ENCODE measurements at places on chromosomes 1 and 21.

GRCh38 chr1:27388337-27389005 is 4.0 kb upstream of the GPR3 start:
- peak; percentile 56 for DNase-seq

DNA sequence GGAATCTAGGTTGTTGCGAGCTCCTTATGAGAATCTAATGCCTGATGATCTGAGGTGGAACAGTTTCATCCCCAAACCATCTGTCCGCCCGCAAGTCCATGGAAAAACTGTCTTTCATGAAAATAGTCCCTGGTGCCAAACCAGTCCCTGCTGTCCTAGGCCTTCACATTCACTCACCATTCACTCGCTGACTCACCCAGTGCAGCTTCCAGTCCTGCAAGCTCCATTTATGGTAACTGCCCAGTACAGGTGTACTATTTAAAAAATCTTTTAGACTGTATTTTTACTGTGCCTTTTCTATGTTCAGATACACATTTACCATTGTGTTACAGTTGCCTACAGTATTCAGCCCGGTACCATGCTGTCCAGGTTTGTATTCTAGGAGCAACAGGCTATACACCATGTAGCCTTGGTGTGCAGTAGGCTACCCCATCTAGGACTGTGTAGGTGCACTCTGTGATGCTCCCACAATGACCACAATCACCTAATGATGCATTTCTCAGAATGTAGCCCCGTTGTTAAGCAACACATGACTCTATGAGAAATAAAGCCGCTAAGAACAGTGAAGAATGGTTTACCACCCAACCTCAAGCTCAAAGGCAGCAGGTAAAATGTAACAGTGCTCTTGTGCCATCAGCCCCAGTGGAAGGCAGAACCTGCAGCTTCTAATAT is 2.4 kb downstream of the ECHDC2 start:
- no peak for DNase-seq

GRCh38 chr1:180926164-180926981 is 13.7 kb downstream of the KIAA1614 start:
- no peak for DNase-seq

DNA sequence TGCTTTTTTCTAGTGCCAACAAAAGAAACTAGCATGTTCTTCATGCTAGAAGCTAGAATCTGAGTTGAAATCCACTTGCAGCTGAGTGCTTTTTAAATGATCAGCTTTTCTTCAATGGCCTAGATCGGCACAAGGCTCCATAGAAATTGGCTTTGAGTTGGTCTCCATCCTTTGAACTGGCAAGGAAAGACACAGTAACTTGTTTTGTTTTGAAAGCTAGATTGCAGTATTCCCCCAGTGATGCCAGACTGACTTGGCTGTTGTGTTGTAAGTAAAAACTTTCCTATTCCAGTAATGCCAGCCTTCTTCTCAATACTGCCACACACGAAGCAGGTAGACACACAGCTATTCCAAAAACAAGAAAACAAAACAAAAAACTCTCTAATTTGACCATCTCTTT is 139.1 kb downstream of the FMN2 start:
- no peak for DNase-seq

GRCh38 chr21:43190544-43190943 is 21.7 kb downstream of the CRYAA start:
- DNase-seq, result no peak

DNA sequence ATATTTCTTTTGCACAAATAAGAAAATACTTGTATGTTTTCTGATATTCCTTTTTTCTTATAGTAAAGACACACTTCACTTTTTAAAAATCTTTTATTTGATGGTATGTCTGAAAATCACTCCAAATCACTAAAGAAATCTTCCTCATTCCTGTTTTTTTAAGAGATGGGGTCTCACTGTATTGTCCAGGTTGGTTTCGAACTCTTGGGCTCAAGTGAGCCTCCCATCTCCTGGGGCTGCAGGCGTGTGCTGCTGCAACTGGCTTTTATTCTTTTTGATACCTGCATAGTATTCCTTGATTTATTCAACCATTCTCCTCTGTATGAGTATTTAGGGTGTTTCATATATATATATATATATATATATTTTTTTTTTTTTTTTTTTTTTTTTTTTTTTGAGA is 88.1 kb downstream of the OSBPL9 start:
- no peak for DNase-seq

DNA sequence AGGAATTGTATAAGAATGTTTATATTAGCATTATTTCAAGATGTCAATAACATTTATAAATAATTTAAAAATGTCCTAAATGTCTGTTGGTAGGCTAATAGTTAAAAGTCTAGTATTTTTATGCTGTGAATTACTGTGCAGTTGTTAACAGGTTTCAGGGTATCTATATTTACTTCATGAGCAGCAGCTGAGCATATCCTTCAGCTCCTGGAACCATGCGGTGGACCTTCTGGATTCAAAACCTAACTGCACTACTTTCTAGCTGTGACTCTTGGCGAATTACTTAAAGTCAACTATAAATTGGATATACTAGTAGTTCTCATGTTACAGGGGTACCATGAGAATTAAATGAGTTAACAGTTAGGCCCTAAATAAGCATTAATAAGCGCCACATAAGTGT is 3.7 kb downstream of the CEP350 start:
- DNase-seq, result no peak

GRCh38 chr1:174556392-174556791 is 108.6 kb downstream of the GPR52 start:
- DNase-seq, result no peak

DNA sequence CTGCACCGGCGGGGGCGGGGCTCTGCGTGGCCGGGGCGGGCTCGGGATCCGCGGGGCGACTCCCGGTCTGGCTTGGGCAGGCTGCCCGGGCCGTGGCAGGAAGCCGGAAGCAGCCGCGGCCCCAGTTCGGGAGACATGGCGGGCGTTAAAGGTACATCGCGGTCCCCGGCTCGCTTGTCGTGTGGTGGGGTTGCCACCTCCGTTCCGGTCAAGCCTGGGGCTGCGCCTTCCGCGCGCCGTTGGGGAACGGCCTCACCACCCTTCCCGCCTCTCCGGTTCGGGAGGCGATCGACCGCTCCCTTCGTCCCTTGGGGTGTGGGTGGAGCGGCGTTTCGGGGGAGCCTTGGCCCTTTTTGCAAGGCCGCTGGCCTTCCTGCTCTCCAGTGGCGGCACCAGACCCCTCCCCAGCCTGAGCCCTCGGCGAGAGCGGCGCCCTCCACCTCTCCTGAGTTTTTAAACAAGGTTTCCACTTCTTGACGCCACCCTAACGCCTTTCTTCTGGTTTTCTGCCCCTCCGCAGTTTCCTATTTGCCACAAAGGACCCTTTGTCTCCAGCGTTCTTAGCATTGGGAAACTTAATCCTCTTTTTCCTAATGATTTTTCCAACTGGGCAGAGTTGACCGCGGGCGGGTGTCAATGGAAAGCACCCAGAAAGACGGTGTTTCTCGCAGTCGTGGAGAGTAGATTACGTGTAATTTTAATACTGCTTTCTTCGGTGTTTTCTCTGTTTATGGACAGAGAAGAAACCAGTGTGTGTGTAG is at the start of the genes LEPR and LEPROT:
Gene LEPR (plus strand): TSS at position 79 of the 761 bp plus-strand sequence. CDS start 144,898 bp downstream, outside the sequence.
Gene LEPROT (plus strand): TSS at position 79 of the 761 bp plus-strand sequence. CDS start 57 bp downstream, at position 136.
- no peak for DNase-seq

DNA sequence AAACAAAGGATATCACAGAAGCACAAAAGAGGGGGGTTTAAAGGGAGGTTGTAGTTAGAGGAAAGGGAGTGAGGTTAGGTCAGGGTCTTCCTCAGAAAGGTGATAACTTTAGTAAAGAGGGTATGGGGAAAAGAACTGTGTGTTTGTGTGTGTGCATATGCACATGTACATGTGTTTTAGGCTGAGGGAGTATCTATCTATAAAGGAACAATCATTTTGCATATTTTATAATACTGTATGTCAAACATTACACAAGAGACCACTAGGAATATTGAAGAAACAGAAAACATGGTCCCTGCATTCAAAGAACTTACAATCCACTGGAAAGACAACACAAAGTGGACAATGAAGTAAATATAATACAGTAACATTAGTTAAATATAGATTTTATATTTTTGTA is 132.2 kb downstream of the ACBD6 start:
- DNase-seq, result no peak

DNA sequence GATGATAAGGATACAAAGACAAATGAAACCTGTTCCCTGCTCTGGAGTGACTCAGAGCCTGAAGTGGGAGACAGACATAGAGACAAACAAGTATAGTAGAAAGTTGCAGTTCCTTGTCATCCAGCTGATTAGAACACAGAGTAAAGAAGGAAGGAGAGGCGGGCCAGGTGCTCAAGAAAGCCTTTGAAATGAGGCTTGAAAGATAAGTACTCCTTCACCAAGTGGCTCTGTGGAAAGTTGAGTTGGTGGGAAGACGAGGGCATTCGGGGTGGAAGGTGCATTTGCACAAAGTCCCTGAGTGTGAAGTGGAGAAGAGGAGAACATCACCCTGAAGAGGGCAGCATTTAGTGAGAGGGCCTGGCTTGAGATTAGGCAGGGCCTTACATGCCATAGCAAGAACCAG is 17.0 kb downstream of the MARK1 start:
- no peak for DNase-seq

- DNase-seq, result no peak
Measured at GRCh38 chr1:221776495-221777301, 34.8 kb upstream of the DUSP10 start.

Data from stimulated activated CD8-positive, alpha-beta memory T cell treated with anti-CD3 and anti-CD28 coated beads, Interleukin-4, amount 100 ng/mL, for 1 hour (primary cell).